Endodermal cell (in vitro differentiated cells): ENCODE measurements at places on chromosomes 16 and 17. TPM values are rescaled to one million over a fixed set of nuclear protein-coding genes. Genes with fewer than 3 reads are reported as not detected.

DNA sequence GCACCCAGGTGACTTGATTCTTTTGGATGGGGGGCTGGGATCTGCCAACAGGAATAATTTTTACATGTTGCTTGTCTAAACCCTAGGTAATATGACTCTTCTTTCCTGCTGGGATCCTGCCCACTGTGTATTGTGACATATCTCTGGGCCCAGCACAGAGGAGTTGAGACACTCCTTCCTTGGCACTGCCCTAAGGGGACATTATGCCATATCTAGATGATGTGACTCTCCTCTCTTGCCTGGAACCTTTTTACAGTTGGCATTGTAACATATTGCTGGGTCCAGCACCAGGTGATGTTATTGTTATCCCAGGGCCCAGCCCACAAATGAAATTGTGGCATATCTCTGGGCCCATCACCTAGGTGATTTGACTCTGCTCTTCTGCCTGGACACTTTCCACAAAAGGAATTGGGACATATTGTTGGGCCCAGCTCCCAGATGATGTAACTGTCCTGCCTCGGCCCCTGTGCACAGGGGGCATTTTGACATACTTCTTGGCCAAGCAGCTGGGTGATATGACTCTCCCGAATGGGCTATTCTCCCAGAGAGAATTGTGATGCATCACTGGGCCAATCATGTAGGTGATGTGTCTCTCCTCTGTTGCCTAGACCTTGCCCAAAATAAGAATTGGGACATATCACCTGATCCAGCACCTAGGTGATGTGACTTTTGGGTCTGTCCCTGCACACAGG is 1837.7 kb downstream of the TP53TG3F start:
- H3K36me3 ChIP-seq, result no peaks in the 10 kb centered on the region
- no peak overlapping the region for H3K4me3 ChIP-seq
- no peak overlapping the region for H3K27ac ChIP-seq
- no peak for DNase-seq
- H3K27me3 ChIP-seq, result no peaks in the 10 kb centered on the region
- H3K4me1 ChIP-seq, result no peaks in the 10 kb centered on the region

DNA sequence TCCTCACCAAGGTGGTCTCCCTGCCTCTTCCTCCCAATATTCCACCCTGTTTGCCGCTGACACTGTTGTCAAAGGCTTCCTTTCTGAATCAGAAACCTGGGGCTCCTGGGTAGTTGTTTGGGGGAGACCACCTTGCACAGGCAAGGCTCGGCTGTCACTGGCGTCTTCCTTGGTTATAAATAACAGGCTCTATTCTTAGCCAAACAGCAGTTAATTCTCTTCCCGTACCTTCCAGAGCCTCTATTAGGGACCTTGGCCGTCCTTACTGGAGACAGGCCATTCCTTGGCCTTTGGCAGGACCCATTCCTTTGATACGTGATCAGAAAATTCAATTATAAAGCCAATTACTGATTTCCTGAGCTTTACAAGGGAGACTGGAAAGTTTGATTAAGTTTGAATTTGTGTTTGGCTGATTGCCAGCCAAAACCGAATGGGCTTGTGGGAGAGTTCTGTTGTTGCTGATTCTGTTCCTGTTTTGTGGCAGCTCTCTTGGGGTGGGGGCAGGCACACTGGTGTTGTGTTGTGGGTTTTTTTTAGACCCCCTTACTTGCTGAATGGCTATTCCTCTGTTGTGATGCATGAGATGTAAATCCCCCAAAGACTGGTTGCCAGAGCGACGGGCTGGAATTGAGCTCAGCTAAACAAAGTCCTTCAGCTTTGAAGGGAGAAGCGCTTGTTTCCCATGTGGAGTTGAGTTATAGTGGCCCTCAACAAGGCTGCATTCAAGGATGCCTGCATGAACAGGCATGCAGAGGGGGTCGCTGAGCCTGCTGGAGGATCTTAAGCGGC is 104.6 kb downstream of the GNAO1 start:
- DNase-seq, result no peak
- H3K4me1 ChIP-seq, result peaks cover 5% of the 10 kb centered on the region
- H3K4me3 ChIP-seq, result no peak overlapping the region
- peak overlapping the region; percentile 97 for H3K27ac ChIP-seq
- H3K27me3 ChIP-seq, result peaks cover 57% of the 10 kb centered on the region
- H3K36me3 ChIP-seq, result no peaks in the 10 kb centered on the region

GRCh38 chr16:89955001-89955685 is 6.6 kb downstream of the DEF8 start:
- no peaks in the 10 kb centered on the region for H3K4me1 ChIP-seq
- peaks cover 34% of the 10 kb centered on the region for H3K36me3 ChIP-seq
- H3K27ac ChIP-seq, result no peak overlapping the region
- H3K4me3 ChIP-seq, result no peak overlapping the region

- no peaks in the 10 kb centered on the region for H3K36me3 ChIP-seq
- no peaks in the 10 kb centered on the region for H3K4me1 ChIP-seq
- H3K4me3 ChIP-seq, result no peak overlapping the region
- H3K27ac ChIP-seq, result no peak overlapping the region
Measured at GRCh38 chr16:79283578-79283977, 317.0 kb downstream of the MAF start.

- no peaks in the 10 kb centered on the region for H3K36me3 ChIP-seq
- DNase-seq, result peak; percentile 83
- no peak overlapping the region for H3K27ac ChIP-seq
- peaks cover 93% of the 10 kb centered on the region for H3K27me3 ChIP-seq
- H3K4me1 ChIP-seq, result no peaks in the 10 kb centered on the region
Measured at GRCh38 chr16:22814711-22815105, 746 bp downstream of the HS3ST2 start.

GRCh38 chr17:40097087-40097486 is 3.3 kb downstream of the NR1D1 start:
- H3K27me3 ChIP-seq, result peaks cover 11% of the 10 kb centered on the region
- no peak for DNase-seq
- H3K4me3 ChIP-seq, result no peak overlapping the region
- no peaks in the 10 kb centered on the region for H3K36me3 ChIP-seq

DNA sequence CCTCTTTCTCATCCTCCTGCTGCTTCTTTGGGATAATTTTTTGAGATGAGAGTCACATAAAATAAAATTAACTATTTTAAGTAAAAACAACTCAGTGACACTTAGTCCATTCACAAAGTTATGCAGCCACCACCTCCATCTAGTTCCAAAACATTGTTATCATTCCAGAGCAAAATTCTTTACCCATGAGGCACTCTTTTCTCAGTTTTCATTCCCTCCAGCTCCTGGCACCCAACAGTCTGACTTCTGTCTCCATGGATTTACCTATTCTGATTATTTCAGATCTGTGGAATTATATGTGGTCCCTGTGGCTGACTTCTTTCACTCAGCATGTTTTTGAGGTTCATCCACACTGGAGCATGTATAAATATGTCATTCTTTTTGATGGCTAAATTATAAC is 239.9 kb upstream of the DYNLRB2 start:
- no peak overlapping the region for H3K4me3 ChIP-seq
- no peaks in the 10 kb centered on the region for H3K36me3 ChIP-seq
- H3K27me3 ChIP-seq, result no peaks in the 10 kb centered on the region

DNA sequence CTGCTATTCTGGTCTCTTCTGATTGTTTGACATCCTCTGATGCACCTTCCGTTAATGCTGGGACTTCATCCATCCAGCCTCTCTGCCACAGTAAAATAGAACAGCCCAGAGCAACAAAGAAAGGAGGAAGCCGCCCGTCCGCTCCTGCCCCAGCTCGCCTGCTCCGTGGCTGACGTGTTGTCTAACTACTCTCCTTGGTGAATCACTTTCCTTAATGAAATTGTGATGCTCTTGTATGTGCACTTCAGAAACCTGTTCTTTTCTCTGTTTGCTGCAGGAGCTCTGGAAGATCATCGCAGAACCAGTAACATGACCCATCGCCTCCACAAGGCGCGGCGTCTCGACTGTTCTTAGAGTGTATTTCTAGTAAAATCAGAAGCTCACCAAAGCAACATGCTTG is 24.3 kb downstream of the METTL22 start:
- no peak overlapping the region for H3K27ac ChIP-seq
- peaks cover 70% of the 10 kb centered on the region for H3K36me3 ChIP-seq
- no peaks in the 10 kb centered on the region for H3K27me3 ChIP-seq
- H3K4me1 ChIP-seq, result no peaks in the 10 kb centered on the region

- H3K27me3 ChIP-seq, result no peaks in the 10 kb centered on the region
- no peak overlapping the region for H3K4me3 ChIP-seq
- H3K27ac ChIP-seq, result no peak overlapping the region
- DNase-seq, result no peak
- no peaks in the 10 kb centered on the region for H3K36me3 ChIP-seq
Measured at GRCh38 chr17:79933863-79934652, 94.8 kb upstream of the CBX4 start.

GRCh38 chr16:87931504-87931903 is 4.8 kb downstream of the CA5A start:
- H3K27ac ChIP-seq, result peak overlapping the region; percentile 72
- no peak for DNase-seq
- no peak overlapping the region for H3K4me3 ChIP-seq
- H3K4me1 ChIP-seq, result no peaks in the 10 kb centered on the region
- no peaks in the 10 kb centered on the region for H3K27me3 ChIP-seq

GRCh38 chr16:10681310-10682308 is 13.1 kb downstream of the TEKT5 start:
- no peak overlapping the region for H3K4me3 ChIP-seq
- H3K27me3 ChIP-seq, result no peaks in the 10 kb centered on the region
- peaks cover 5% of the 10 kb centered on the region for H3K4me1 ChIP-seq

DNA sequence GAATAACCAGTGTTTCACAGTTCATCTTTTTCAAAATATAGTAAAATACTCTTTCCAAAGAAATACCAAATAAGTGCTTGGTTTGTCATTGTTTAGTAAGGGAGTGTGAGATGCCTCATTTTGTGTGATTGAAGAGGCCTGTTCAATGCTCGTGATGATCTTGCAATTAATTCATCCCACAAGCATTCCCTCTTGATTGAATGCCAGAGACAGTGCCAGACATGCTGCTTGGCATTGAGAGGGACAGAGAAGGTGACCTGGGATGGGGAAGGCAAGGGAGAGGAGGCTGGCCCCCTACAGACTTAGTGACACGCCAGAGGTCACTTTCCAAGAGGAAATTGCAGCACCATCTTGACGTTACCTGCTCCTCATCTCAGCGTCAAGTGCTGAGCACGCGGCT is 49.3 kb downstream of the CLEC16A start:
- no peak overlapping the region for H3K4me3 ChIP-seq
- H3K4me1 ChIP-seq, result no peaks in the 10 kb centered on the region
- peaks cover 33% of the 10 kb centered on the region for H3K36me3 ChIP-seq
- DNase-seq, result no peak
- H3K27me3 ChIP-seq, result no peaks in the 10 kb centered on the region
- no peak overlapping the region for H3K27ac ChIP-seq

- H3K4me3 ChIP-seq, result no peak overlapping the region
- peaks cover 17% of the 10 kb centered on the region for H3K27me3 ChIP-seq
- no peak overlapping the region for H3K27ac ChIP-seq
- peak; percentile 55 for DNase-seq
- no peaks in the 10 kb centered on the region for H3K36me3 ChIP-seq
Measured at GRCh38 chr17:45227926-45228762, 6.5 kb downstream of the FMNL1 start.

GRCh38 chr17:61205401-61205800 is 194.2 kb upstream of the TBX2 start:
- no peak overlapping the region for H3K4me3 ChIP-seq
- no peak overlapping the region for H3K27ac ChIP-seq
- no peaks in the 10 kb centered on the region for H3K36me3 ChIP-seq
- H3K4me1 ChIP-seq, result no peaks in the 10 kb centered on the region

DNA sequence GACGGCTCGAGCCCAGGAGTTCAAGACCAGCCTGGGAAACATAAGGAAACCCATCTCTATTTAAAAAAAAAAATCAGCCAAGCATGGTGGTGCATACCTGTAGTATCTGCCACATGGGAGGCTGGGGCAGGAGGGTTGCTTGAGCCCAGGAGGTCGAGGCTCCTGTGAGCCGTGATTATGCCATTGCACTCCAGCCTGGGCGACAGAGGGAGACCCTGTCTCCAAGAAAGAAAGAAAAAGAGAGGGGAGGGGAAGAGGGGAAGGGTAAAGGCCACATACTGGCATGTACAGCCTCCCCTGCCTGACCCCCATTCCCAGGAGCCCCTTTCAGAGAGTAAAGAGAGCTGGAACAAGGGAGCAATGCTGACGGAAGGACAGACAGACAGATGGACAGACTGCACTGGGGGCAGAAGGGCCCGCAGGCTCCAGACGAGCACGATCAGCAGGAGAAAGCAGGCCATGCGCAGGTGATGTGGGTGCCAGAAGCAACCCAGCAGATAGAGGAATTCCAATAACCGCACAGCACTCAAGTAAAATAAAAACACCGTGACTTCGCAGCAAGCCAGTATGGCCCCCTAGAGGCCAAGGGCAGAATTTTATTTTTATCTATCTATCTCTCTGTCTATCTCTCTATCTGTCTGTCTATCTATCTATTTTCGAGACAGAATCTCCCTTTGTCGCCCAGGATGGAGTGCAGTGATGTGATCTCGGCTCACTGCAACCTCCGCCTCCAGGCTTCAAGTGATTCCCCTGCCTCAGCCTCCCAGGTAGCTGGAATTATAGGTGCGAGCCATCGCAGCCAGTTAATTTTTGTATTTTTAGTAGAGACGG is 27.1 kb upstream of the SNN start:
- DNase-seq, result peak; percentile 69

- no peaks in the 10 kb centered on the region for H3K27me3 ChIP-seq
- no peak for DNase-seq
Measured at GRCh38 chr17:48129981-48130380, 22.4 kb downstream of the SNX11 start.

DNA sequence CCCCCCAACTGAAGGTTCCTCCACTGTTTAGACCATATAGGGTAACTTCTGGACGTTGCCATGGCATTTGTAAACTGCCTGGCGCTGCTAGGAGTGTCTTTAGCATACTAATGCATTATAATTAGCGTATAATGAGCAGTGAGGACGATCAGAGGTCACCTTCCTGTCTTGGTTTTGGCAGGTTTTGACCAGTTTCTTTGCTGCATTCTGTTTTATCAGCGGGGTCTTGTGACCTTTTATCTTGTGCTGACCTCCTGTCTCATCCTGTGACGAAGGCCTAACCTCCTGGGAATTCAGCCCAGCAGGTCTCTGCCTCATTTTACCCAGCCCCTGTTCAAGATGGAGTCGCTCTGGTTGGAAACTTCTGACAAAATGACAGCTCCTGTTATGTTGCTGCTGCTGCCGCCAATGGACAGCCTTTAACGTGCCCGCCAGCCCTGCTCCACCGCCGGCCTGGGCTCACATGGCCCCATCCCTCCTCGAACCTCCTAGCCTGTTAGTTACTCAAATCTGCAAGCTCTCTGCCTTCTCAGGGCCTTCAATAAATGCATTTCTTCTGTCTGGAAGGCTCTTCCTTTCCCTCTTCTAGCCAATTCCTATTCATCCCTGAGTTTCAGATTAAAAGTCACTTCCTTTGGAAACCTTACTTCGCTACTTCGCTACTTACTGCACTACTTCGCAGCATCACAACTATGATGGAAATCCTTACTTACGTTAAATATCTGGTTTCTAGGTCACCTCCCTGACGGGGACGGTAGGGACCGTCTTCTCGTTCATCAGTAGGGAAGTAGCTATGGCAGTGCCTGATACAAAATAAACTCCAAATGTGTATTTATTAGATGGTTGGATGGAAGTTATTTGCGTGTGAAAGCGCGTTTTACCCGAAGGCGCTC is 640 bp upstream of the NAGLU start:
- DNase-seq, result no peak
- H3K27me3 ChIP-seq, result no peaks in the 10 kb centered on the region
- H3K36me3 ChIP-seq, result peaks cover 6% of the 10 kb centered on the region
- peak overlapping the region; percentile 78 for H3K4me3 ChIP-seq
- peaks cover 10% of the 10 kb centered on the region for H3K4me1 ChIP-seq
- no peak overlapping the region for H3K27ac ChIP-seq

KRTAP9-6 gene
- total RNA-seq, result not detected in 3 replicates

CRHR1 gene
- 0.81 TPM in 1 of 2 replicates, not detected in the other for total RNA-seq

MMP15 gene
- total RNA-seq, result 90.1 and 105 TPM in 2 replicates

ATAD5 gene
- total RNA-seq, result 19.0 to 29.7 TPM (median 29.5 TPM) in 3 replicates

C17orf50 gene
- 0.23 TPM in 1 of 2 replicates, not detected in the other for total RNA-seq

SLC35G3 gene
- total RNA-seq, result not detected in 3 replicates
